ENCODE measurements at places on chromosomes 4 and X.

DNA sequence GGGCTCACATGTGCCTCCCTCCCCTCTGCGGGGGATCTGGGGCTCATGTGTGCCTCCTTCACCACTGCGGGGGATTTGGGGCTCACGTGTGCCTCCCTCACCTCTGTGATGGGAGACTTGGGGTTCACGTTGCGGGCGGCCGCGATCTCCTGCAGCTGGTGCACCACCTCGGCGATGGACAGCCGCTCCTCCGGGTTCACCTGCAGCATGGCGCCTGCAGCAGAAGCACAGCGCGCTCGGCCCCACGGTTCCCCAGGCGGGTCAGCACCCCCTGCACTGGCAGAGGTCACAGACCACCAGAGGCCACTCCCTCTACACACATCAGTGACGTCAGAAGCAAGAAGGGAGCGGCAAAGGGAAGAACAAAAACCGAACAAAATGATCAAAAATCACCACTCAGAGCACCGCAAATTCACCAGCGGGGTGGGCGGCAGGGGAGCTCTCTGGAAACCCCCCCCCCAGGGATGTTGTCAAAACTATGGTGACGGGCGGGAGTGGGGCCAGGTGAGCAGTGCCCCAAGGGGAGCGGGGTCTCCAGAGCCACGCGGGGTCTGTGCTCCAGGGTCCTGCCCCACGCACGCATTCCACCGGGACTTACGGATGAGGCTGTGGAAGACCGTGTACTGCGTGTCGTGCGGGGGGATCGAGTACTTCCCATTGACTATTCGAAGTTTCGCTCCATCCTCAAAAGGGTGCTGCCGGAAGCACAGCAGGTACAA, 38.7 kb downstream of the GAK start:
- DNase-seq: no peak

- DNase-seq: no peak
These were observed 7.8 kb downstream of the WWC2 start for GRCh38 chr4:183106839-183107238.

DNA sequence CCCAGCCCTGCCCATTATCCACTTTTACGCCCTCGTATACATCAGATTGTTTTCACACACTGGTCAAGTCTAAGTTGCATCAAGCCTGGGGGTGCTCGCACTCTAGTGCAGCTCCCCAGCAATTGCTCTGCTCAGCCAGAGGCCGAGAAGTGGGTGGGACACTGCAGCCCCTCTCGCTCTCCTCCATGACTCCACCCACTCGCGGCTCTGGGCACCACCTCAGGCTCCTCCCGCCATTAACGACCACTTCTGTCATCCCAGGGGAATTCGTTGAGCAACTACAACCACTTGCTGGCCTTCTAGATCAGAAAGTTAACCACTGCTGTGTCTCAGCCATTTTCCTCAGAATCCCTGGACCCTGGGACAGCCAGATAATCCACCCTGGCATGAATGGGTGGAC, 53.6 kb downstream of the ETNPPL start:
- no peak for DNase-seq

DNA sequence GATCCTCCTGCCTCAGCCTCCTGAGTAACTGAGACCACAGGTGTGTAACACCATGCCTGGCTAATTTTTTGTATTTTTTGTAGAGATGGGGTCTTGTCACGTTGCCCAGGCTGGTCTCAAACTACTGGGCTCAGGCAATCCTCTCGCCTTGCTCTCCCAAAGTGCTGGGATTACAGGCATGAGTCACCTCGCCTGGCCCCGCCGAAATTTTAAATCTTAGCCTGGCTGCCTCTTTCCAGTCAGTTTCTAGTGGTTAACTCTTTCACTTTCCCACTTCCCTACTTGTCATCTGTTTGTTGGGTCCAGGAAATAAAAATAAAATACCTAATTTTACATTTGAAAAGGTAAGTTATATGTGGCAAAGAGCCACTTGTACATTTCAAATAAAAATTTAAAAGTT, 62.4 kb downstream of the TMEM165 start:
- DNase-seq: no peak

GRCh38 chr4:15917297-15917696, 21.2 kb downstream of the FGFBP1 start:
- DNase-seq: no peak

- DNase-seq: no peak
These were observed 1.9 kb downstream of the HUWE1 start for GRCh38 chrX:53684415-53685192.

- DNase-seq: no peak
These were observed 541.4 kb downstream of the ADGRL3 start for GRCh38 chr4:61741327-61742096.

DNA sequence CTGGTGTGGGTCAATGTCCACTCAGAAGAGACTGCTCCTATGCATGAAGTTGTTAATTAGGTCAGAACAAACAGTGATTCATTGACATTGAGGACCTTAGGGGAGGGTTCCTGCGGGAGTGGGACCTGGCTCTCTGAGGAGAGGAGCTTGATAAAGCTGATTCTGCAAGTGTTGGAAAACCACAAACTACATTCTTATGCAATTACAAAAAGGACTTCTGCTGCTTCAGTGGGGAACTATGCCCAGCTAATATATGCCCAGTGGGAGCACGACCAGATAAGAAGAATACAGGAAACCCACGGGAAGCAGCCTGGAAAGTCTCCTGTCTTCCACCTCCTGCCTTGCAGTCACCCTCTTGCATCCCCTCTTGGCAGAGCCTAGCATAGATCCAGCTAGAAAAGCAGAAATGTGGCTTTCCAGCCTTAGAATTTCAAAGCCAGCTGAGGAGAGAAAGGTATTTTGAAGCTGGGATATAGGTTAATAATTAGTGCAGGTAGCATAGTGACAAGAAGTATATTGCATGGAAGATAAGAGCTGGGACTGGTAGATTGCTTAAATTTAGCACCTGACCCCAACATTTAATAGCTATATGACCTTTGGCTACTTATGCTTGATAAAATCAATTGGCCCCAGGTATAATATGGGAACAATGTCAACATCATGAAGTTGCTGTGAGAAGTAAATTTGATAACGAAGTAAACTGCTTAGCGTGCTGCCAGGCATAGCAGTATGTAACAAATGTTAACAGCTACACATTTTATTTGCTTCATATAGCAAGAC, 34.9 kb upstream of the UGT8 start:
- DNase-seq: no peak

- DNase-seq: no peak
These were observed 584 bp downstream of the SUV39H1 start for GRCh38 chrX:48696909-48697727.

All from amniotic stem cell (primary cell).